Suppressor macrophage treated with lipopolysaccharide for 1 hour (primary cell): ENCODE measurements at places on chromosomes 1 and 21.

DNA sequence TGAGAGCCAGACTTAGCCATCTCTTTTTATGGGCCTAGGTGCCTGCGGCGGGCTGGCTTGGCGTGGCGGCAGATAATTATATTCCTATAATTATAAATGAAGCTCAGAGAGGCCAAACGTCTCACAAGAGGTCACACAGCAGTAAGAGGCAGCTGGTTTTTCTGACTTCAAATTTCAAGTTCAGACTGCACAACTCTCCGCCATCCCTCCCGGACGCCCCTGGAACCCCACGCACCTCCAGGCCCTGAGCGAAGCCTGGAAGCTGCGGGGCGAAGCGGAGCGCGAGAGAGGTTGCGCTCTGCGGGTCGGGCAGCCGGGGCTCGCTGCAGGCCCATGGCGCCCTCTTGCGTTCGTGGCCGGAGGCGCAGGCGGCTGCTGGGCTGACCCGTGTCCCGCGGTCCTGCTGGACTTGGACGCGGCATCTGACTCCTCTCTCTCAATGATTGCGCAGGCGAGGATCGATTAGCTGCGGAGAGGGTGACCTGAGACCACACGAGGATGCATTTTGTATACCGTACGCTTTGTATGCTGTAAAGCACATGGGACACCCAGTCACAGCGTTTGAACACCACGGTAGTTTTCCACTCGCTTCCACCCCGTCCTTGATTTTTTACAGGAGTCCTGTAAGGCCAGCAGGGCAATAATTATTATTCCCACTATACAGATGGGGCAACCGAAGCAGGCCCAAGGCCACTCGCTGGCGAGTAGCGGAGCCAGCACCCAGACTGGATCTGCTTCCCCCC lies 272.7 kb downstream of the FOXD2 start:
- DNase-seq = peak; percentile 86

- no peak for DNase-seq
These were observed 18.3 kb downstream of the METTL18 start for GRCh38 chr1:169776440-169776839.

DNA sequence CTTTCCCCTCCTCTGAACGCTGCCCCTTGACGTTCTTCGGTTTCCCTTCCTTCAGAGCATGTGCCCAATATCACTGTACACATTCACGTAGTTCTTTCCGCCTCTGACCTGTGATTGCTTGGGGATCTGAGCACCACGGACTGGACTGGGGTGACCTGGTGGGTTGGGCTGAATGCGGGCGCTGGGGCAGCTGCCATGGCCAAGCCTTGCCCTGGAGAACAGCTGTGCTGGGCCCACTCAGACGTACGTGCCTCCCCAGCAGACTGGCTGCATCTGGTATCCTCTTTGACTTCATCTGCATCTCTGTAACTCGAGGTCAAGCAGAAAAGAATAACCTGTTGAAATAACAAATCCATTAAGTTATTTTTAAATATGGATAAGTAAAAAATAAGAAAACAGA lies 35.1 kb upstream of the DISC1 start:
- DNase-seq = no peak

- DNase-seq = no peak
These were observed 73.9 kb downstream of the MATN1 start for GRCh38 chr1:30649321-30649991.

- no peak for DNase-seq
These were observed 4.7 kb upstream of the DENND4B start for GRCh38 chr1:153951183-153951582.

DNA sequence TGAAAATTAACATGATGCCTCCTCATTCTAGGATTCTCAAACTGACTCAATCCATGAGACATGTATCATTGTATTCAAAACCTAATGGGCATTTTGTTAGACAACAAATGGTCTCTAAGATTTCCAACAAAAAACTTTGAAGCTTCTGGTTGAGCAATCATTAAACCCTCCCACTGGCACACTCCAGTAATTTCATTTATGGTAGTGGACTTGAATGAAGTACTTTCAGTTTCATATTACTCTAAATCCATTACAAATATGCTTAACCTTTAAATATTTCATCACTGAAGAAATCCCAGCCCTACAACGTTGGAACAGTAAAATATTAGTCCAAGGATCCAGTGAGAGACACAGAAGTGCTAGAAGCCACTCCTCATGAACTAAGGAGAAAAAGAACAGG lies 43.5 kb downstream of the GBP6 start:
- DNase-seq = peak; percentile 69

- no peak for DNase-seq
These were observed 10.5 kb downstream of the PADI3 start for GRCh38 chr1:17259233-17259873.

- peak; percentile 7 for DNase-seq
These were observed 66.3 kb downstream of the SIM2 start for GRCh38 chr21:36765229-36765628.

DNA sequence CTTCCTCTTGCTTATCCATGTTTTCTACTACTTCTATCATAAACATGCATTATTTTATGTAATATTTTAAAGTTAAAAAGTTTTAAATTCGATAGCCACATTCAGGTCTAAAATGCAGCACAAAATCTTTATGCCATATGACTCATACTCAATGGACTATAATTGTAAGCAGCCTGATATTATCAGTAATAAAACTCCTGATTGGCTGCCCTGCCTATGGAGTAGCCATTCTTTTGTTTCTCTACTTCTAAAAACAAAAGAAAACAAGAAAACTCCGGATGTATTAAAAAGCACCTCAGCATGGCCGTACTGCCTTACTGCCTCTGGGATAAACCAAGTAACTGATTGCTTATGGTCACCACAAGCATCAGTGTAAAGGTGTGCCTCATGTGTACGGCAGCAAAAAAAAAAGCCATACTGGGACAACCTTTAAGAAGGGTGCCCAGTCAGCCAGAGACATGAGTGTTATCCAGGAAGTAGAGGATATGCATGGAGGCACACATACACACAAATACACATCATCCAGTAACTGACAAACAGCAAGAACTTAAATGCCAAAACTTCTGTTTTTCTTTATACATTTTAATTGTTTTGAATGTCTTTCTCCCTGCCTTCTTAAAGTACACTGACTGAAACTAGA lies 9.2 kb downstream of the SLC35D1 start:
- no peak for DNase-seq
